Pulmonary artery endothelial cell (primary cell): ENCODE measurements at places on chromosomes 6 and 20. TPM values are rescaled to one million over a fixed set of nuclear protein-coding genes. Genes with fewer than 3 reads are reported as not detected.

- DNase-seq, result no peak
Observed at GRCh38 chr20:60869625-60870024, 382.4 kb upstream of the CDH4 start.

GRCh38 chr6:12666886-12667285 lies 49.7 kb upstream of the PHACTR1 start:
- no peak for DNase-seq

DNA sequence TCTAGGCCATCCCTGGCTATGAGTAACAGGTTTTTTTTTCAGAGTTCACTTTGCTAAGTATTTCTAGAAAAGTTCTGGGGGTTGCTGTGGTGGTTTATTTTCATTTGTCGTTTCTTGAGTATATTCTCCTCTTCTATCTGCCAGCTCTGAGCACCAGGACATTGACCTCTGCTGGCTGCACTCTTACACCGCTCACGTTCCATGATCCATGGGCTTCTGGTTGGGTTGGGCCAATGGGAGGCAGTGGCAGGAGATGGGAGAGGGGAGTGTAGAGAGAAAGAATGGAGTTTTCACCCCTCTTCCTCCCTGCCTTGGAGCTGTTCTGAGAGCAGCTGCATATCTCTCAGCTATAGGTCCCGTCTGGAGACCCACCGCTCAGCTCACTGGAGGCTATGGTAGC lies 161.0 kb upstream of the ATXN1 start:
- DNase-seq, result no peak

DNA sequence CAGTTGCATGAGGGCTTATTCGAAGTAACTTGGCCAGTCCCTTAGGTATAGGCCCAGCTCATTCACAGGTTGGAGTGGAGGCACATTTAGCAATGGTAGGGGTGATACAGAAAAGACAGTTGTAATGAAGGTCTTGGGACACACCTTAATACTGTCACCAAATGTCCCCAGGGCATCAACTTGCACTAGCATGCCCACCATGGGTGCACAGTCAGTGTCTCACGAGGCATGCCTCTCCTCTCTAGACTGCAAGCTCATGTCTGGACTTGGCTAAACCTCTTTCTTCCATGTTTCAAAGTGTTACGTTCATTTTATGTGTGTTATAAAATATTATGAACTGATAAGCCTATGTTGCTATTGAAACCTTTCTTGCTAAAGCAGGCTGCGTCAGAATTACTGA lies 124.0 kb upstream of the ECI2 start:
- no peak for DNase-seq

GRCh38 chr6:16648003-16648402 lies 113.3 kb downstream of the ATXN1 start:
- DNase-seq, result no peak

- no peak for DNase-seq
Observed at GRCh38 chr6:92339936-92340640, 1079.3 kb downstream of the EPHA7 start.

GRCh38 chr20:45552456-45552855 lies 5.3 kb upstream of the EPPIN start:
- no peak for DNase-seq

DNA sequence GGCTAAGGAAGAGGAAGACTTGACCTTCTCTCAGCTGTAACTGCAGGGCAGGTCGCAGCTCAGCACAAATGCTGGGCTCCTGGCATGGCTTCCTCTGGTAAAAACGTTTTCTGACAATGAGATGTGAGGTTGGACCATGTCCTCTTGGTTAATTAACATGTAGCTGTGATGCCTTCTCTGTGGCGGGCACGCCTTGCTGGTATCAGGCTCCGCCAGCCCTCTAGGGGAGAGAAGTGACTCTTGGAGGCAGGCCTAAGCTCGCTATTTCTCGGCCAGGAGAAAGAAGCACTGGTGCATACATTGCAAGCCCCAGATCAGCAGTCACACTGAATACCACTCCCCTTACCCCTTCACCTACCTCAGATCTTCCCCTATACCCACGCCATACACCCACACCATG lies 65.0 kb downstream of the QRSL1 start:
- no peak for DNase-seq

DNA sequence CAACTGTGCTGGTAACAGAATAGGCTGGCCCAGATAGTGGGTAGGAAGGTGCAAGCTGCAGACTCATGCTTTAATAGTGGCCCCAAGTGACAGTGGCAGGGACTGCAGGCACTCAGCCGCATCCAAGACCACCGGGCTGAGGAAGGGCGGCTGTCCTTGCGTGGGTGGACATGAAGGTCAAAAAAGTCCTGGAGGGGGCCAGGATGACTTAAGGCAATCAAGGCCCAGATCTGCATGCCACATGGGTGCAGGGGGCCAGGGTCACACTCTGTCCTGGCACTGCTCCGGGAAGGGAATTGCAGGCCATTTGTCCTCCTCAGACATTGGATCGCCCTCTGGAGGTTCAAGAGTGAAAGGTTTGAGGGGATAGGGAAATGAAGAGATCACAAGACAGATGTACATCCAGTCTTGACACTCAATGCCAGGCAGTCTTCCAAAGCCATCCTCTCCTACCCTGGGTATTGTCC lies 10.4 kb upstream of the VNN2 start:
- no peak for DNase-seq

DNA sequence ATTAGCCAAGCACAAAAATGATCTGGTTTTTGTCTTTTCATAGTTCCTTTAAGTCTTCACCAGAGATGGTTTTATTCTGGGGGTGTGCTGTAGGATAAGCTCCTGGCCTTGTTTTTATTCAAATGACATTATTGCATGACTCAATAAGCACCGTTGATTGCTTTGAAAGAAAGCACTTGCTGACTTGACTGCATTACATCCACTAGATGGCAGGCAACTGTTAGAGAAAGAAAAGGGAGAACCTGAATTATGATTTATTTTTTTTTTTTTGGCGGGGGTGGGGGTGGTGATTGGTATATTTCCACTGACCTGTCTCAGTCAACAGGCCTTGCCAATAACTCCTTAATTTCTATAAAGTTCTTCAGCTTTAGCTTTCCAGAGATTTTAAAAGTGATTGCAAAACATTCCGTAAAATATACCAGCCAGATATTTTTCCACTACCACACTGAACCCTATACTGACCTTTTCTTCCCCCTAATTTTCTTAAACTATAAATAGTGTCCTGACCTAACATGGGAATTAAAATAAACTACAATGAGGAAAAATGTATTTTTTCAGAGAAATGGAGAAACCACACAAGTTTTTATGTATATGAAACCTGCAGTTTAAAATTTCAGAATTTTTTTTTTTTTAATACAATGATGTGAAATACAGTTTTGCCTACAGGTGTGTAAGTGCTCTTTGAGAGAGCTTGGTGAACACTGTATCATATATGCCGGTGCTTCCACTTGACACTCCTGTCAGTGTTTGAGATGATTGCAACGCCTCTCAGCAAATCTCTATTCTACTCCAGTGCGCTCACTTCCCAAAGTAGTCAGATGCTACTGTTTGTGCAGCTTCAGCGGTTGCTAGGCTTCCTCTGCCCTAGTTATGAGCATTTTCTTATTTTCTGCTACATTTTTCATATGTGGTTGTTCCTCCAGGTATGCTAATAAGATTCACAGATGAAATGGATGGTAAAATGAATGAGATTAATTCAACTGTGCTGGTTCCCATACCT lies 274.3 kb downstream of the CD109 start:
- peak; percentile 1 for DNase-seq

- DNase-seq, result no peak
Observed at GRCh38 chr6:17258749-17259148, 22.4 kb upstream of the RBM24 start.

GRCh38 chr6:90219209-90219985 lies 77.2 kb downstream of the BACH2 start:
- no peak for DNase-seq

DNA sequence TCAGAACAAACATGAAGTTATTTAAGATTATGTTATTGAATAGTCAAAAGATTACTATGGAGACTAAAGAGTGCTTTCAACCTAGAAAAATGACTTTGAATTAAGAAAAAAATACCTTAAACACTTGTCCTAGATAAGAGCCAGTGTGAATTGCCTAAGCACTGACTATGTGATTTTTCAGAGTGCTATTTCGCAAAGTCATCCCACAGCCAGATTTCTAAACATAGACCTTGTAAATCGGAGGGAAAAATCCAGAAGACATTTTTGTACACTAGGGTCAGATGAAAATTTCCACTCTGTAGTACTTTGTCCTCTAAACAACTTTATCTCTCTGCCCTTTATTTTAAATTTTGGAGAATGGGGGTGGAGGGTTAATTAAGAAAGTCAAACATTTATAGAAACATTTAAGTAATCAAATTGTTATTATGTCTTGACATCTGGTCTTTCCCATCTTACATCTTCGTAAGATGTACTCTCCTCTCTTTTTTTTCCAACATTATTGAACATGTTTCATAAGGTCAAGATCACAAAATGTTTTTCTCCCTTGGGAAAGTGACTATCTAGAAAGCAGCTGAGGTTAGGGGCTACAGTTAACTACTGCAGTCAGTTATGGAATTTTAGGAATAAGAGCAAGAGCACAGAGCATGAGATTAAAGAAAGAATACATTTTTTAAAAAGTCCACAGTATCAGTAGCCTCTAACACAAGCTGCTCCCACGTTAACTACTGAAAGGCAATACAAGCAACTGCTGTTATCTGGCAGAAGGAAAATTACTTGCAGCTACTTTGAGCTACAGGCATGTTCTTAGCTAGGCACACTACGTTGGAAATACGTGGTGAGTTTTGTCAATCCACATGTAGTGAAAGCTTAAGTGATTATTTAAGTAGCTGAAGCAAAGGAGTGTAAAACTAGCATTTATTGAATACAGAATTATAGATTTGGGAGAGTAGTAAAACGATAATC lies 648.5 kb downstream of the HTR1B start:
- DNase-seq, result no peak

- no peak for DNase-seq
Observed at GRCh38 chr6:20205722-20206161, 6.5 kb downstream of the MBOAT1 start.

GRCh38 chr6:137241481-137242038 lies 22.4 kb upstream of the IFNGR1 start:
- DNase-seq, result no peak

DNA sequence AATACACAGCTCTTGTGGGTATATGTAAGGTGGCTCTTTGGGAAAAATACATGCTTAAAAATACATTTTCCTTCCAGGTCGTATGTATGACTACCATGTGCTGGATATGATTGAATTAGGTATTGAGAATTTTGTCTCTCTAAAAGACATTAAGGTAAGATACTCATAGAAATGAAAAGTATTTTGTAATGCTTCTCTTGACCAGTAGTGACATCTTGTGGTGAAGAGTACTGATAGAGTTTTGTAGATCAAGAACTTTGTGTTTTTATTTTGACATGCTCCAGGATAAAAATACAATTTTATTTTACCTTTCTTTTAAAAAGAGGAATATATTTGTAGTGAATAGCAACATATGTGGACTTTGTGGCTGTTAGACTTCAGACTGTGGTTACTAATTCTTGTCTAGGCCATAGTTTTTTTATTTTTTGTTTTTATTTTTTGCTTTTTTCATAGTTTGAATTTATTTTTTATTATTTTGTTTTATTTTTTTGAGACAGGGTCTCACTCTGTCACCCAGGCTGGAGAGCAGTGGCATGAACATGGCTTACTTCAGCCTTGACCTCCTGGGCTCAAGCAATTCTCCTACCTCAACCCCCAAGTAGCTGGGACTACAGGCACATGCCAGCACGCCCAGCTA lies 17.9 kb downstream of the RPF2 start:
- no peak for DNase-seq

DNA sequence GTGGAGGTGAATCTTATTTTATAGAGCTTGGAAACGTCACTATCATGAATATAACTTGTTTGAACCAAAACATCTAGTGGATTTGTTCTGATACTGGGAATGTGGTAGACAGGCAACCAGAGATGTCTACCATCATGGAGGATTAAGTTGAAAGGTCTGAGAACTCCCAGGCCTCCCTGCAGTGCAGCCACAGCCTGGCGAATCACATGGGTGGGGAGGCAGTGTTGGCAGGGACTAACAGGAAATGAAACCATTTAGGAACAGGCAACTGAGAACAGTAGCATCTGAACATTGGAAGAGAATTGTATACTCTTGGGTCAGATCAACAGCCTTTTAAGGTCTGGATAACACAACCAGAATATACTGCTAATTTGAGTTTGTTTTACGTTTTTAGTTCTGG lies 22.3 kb upstream of the CEP162 start:
- no peak for DNase-seq

- no peak for DNase-seq
Observed at GRCh38 chr6:74574794-74575193, 631.1 kb downstream of the COL12A1 start.

- no peak for DNase-seq
Observed at GRCh38 chr6:137265561-137266308, 46.5 kb upstream of the IFNGR1 start.

GRCh38 chr6:63690221-63690620 lies 54.6 kb downstream of the PHF3 start:
- no peak for DNase-seq

DNA sequence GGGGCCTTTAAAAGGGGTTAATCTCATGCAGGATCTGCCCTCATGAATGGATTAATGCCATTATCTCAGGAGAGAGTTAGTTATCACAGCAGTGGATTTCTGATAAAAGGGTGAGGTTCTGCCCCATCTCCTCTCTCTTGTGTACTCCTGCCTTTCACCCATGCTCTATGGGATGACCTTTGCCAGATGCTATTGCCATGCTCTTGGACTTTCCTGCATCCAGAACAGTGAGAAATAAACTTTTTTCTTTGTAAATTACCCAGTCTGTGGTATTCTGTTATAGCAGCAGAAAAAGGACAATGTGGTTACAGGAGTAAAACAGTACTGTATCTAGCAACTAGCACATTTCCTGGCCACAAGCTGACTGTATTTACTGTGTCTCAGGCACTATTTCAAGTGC lies 58.0 kb upstream of the CCN2 start:
- DNase-seq, result no peak

GRCh38 chr20:32521780-32522525 lies 63.2 kb downstream of the NOL4L start:
- peak; percentile 19 for DNase-seq

DNA sequence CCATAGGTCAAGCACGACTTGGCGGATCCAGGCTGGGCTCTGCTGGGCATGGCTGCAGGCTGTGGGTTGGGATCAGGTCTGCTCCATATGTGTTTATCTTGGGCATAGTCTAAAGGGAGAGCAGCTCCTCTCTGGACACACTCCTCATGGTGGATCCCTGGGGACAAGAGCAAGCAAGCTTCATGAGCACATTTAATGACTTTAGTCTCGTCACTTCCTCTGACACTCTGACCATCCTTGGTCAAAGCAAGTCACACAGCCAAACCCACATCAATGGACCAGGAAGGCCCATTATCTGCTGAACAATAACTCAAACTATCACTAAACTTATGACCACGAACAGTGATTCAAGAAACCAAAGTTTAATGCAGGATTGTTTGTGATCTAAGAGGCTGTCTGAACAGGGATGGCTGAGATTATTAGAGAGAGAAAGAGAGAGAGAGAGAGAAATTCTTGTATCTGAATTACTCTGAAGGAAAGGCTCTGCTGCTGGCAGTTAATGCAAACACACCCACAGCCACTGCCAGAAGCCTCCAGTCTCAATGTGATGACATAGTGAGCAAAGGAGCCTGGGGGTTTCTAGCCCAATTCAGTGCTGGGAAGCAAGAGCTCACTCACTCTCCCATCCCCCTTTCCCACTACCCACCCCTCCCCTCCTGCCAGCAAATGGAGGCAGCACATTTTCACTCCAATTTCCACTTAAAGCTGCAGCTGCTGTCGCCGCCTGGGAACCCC lies 490.2 kb upstream of the SULF2 start:
- DNase-seq, result no peak

TLDC2 gene
- not detected in 2 replicates for total RNA-seq

EPPIN gene
- not detected in 2 replicates for total RNA-seq

HLA-DQA1 gene
- total RNA-seq, result not detected in 2 replicates

RHAG gene
- not detected in 2 replicates for total RNA-seq

IL17F gene
- total RNA-seq, result not detected in 2 replicates

SLC13A3 gene
- 0.04 and 0.40 TPM in 2 replicates for total RNA-seq

KCNG1 gene
- total RNA-seq, result 0.40 and 1.3 TPM in 2 replicates

CDKAL1 gene
- total RNA-seq, result 21.8 and 25.6 TPM in 2 replicates
